NCI-H187 treated with DMSO at 0.1 percent for 48 hours (cell line): ENCODE measurements at places on chromosomes 5 and 9.

DNA sequence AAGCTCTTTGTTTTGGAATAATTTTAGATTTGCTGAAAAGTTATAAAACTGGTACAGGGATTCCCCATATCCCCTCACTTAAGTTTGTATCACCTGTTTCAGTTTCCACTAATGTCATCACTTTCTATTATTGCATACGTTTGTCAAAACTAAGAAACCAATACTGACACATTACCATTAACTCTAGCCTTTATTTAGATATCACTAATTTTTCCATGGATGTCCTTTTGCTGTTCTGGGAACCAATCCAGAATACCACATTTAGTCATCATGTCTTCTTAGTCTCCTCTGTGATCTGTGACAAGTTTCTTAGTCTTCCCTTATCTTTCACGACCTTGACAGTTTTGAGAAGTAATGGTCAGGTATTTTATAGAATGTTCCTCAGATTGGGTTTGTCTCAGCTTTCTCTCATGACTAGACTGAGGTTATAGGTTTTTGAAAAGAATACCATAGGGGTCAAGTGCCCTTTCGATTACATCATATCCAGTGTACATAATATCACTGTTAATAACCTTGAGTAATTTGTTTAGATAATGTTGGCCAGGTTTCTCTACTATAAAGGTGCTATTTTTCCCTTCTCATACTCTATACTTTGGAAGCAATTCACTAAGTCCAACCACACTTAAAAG, 51.9 kb upstream of the NMUR2 start:
- DNase-seq = no peak

GRCh38 chr5:95620870-95621838, 1.3 kb downstream of the GPR150 start:
- no peak for DNase-seq

- no peak for DNase-seq
Measured at GRCh38 chr5:142109331-142110045, 909 bp downstream of the NDFIP1 start.

- DNase-seq = no peak
Measured at GRCh38 chr5:62707563-62707962, 128.9 kb downstream of the LRRC70 start.

DNA sequence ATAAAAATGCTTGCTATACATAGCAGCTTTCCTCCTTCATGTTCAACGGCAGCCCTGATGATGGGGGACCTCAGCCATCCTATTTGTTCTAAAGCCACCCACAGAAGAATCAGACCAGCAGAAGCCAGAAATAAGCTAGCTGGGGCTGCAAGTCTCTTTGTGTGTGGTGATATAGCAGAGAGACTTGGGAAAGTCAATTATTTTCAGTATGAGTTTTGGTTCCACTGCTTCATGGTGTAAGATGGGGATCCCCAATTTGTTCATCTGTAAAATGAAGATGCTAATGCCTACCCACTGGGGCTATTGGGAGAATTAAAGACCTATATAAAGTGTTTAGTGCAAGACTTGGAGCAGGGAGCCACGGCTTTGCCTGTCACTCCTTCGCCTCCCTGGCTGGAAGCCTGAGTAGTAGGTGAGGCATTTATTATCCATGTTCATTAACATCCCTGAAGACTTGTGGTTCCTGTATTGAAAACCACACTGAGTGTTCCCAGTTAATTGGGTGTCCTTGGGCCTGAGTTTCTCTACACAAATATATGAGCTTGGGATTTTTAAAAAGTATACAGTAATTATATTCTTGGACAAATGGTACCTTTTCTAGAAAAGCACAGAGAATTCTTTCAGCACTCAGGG, 210.1 kb upstream of the SLC24A2 start:
- no peak for DNase-seq

- no peak for DNase-seq
Measured at GRCh38 chr9:93151097-93151784, 17.2 kb upstream of the NINJ1 start.

GRCh38 chr9:127927201-127927987, 3.2 kb downstream of the PIP5KL1 start:
- DNase-seq = no peak

DNA sequence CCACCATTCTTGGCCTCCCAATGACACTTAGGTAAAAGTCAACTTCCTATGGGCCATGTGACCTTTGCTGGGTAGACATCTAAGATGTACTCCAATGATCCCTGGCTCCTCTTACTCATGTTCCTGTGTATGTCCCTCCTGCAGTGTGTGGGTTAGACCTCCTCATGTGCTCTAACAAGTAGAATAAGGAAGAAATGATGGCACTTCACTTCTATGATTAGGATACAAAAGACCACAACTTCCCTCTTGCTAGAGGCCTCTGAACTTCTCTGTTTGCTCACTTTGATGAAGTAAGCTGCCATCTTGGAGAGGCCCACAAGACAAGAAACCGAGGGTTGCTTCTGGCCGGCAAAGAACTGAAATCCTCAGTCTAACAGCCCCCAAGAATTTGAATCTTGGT, 131.8 kb downstream of the TAF11L14 start:
- no peak for DNase-seq

DNA sequence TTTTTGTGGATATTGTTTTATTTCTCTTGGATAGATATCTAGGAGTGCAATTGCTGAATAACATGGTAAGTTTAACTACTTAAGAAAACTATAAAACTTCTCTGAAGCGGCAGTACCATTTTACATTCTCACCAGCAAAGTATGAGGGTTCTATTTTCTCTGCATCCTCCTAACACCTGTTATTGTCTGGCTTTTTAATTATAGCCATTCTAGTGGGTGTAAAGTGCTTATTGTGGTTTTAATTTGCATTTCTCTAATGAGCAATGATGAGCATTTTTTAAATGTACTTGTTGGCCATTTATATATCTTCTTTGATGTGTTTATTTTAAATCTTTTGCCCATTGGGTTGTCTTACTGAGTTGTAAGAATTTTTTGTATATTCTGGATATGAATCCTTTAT, 28.7 kb downstream of the SMIM32 start:
- no peak for DNase-seq

- DNase-seq = no peak
Measured at GRCh38 chr5:153881687-153882086, 157.0 kb downstream of the FAM114A2 start.

DNA sequence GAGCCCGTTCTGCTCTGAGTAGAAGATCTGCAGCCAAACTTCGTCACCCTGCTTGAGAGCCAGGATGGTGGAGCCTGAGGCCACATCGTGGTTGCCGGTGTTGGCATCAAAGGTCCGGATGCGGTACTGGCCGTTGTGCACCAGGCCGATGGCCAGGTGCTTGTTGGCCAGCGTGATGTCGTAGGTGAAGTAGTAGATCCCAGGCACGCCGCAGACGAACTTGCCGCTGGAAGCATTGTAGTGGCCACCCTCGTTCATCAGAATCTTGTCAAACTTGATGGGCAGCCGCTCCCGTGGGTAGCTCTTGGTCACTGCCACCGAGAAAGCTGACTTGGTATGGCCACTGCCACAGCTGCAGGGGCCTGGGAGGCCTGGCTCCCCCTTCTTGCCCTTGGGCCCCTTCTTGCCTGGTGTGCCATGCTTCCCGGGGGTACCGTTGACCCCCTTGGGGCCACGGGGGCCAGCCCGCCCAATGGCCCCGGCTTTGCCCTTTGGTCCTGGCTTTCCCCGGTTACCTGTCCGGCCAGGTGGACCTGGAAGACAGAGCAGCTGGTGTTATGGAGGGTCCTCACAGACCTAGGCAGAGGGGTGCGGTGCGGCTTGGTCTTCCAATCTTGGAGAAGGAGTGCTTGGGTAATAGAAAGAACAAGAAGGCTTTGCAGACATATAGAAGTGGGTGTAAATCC, 21.0 kb downstream of the C1QTNF2 start:
- no peak for DNase-seq

- no peak for DNase-seq
Measured at GRCh38 chr5:146919304-146919703, 40.7 kb upstream of the PPP2R2B start.

DNA sequence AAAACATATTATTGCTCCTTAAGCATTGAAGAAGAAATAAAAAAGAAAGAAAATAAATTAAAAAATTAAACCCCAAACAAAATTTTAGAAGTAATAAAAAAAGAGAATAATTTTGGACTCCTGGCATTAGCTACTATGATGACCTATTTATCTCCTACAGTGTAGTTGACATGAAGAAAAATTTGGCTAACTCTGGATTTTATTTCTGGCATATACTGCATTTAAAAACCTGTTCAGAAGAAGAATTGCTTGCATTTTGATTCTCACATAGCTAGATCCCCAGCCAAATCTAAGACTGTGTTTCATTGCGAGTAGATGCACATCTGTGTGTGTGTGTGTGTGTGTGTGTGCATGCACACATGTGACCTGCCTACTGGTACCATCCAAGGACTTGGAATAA, 30.1 kb upstream of the GABRG2 start:
- DNase-seq = no peak

DNA sequence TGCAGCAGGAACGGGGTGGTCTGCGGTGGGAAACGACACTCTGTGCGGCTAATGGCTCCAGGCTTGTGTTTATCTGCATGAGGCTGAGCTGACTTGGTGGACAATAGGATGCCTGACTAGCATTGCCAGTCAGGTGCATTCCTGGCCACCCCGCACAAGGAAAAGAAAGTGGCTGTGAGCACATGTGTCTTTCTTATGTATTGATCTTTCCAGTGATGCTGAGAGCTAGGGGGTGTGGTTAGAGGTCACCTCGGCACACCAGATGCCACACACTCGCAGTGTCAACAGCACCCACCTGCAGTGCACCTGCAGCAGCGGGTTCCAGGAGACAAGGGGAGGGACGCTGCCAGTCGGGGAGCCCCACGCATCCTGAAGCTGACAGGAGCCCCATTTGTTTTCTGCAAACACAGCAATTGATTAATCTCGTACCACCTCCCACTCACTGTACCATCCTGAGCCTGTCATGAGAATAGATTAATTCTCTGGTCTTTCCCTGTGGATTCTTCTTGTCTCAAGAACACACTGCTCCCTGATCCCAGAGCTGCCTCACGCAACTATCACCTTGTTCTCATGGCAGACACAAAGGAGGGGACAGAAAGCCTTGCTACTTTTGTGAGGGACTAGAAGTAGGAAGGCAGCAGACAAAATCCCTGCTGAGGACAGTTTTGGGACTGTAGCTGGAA, 251.7 kb upstream of the WWC1 start:
- no peak for DNase-seq

DNA sequence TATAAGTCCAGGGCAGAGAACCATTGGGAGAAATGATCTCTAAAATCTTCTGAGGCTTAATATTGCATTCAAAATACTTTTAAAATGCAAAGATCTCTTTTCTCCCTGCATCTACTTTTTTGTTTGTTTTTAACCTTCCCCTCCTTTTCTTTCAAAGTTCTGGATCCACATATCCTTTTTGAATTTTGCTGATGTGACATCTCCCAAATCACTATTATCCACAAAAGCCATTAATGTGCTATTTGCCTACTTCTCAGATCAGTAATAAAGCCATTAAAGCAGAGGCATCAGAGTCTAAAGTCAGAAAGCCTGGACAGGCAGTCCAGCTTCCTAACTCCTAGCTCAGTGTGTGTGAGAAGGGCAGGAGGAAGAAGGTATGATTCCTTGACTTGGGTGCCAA, 114.2 kb downstream of the EBF1 start:
- DNase-seq = no peak

- no peak for DNase-seq
Measured at GRCh38 chr5:96076451-96076850, 114.8 kb upstream of the ELL2 start.

DNA sequence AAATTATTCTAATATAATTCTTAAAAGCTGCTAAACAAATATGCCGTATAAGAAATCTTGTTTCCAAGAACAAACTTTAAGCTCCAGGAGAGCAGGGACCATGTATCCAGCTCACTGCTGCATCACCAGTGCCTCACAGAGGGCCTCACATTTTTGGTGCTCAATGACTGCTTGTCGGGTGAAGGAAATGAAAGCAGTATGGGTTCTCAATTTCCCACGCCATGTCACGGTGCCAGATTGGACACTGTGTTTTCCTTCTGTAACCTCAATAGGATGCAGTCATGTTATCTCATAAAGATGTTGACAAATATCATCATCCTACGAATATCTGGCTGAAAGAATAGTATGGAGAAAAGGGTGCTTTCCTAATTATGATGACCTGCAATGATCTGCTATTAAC, 64.7 kb downstream of the POU5F2 start:
- DNase-seq = no peak

GRCh38 chr9:91361291-91362050, at the start of gene AUH:
TSS of gene AUH (minus strand) at chr9:91361918. CDS start at chr9:91361889, 29 bp downstream.
- DNase-seq = no peak

DNA sequence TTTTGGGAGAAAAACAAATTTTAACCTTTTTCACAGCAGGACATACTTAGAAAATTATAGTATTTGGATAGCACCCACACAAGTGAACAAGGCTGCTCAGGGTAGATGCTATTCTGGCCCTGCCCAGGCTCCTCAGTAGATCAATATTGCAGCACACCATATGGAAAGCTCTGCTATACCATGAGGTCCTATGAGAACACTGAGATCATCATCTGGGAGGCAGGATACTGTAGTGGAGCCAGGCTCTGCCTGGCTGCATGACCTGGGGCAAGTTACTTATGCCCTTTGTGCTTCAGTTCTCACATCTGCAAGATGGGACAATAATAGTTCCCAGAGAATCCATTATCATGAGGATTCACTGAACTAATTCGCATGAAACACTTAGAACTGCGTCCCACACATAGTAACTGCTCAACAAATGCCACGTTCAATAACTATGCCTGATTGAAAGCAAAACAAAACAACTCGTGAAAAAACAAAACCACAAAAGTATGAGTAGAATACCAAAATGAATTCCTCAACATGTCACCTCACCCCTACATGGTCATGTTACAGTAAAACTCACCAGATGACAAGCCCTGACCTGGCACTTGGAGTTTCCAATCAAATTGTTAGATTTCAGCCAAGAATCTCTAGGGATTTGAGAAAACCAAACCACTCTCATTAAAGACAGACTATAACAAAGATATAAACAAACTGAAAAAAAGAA, 31.9 kb downstream of the ARSB start:
- DNase-seq = no peak

- no peak for DNase-seq
Measured at GRCh38 chr5:10250806-10251276, 761 bp downstream of the CCT5 start.

DNA sequence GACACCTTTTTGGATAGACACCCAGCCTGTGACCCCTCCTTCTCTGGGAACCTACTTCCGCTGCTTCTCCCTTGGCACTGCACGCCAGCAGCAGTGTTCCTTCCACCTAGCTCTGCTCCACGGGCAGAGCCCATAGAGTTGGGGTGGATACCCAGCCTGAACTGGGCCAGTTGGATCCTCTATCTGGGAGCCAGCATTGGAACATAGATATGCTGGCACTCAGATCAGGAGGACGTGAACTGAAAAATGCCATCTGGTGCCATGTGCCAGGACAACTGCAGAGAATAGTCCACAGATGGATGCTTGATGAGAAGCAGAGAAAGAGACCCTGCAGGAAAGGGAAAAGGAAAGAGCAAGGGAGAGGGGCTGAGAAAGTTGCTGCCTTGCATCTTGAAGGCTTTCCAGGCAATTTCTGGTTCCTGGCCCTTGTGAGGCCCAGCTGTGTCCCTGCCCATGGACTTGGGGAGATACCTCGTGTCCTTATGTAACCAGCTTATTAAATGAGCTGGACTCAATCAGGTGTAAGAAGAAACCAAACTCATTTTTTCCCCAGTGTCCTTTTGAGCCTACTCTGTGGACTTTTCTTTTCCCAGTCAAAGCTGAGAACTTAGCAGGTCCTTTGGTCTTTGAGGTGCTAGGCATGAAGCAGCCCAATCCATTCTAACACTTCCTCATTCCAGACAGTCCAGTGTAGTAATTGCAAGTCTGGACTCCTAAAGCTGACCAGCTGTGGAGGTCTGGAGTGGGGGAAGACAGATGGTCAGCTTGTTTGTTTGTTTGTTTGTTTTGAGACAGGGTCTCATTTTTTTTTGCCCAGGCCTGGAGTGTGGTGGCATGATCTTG, 39.1 kb downstream of the ANGPTL2 start:
- no peak for DNase-seq
